Regular cardiac myocyte (primary cell): ENCODE measurements at places on chromosomes 6 and 20. TPM values are rescaled to one million over a fixed set of nuclear protein-coding genes. Genes with fewer than 3 reads are reported as not detected.

The SMLR1 gene
- total RNA-seq, result 0.19 TPM in 1 of 2 replicates, not detected in the other

The TBC1D7 gene
- total RNA-seq, result 16.9 and 26.3 TPM in 2 replicates

The SEMG1 gene
- total RNA-seq, result not detected in 2 replicates

The CST3 gene
- 143 and 271 TPM in 2 replicates for total RNA-seq

The FOXQ1 gene
- not detected in 2 replicates for total RNA-seq

The GINS1 gene
- 3.1 and 29.3 TPM in 2 replicates for total RNA-seq

The MAFB gene
- under 0.01 and 0.19 TPM in 2 replicates for total RNA-seq

The TOMM6 gene
- total RNA-seq, result 63.4 and 147 TPM in 2 replicates

The FKBP1C gene
- total RNA-seq, result 0.28 and 0.38 TPM in 2 replicates

The SRPK1 gene
- 57.5 and 95.7 TPM in 2 replicates for total RNA-seq

The ADGRG6 gene
- total RNA-seq, result 1.3 and 2.8 TPM in 2 replicates

The CTCFL gene
- under 0.01 TPM in 1 of 2 replicates, not detected in the other for total RNA-seq

The CCM2L gene
- total RNA-seq, result under 0.01 TPM in 1 of 2 replicates, not detected in the other

The SPEF1 gene
- under 0.01 and 0.19 TPM in 2 replicates for total RNA-seq

The WFDC2 gene
- total RNA-seq, result not detected in 2 replicates

The NT5E gene
- total RNA-seq, result 306 and 439 TPM in 2 replicates

The SSTR4 gene
- total RNA-seq, result not detected in 2 replicates

The CFAP61 gene
- total RNA-seq, result 0.19 TPM in 1 of 2 replicates, not detected in the other

The FABP7 gene
- not detected in 2 replicates for total RNA-seq

The POM121L2 gene
- total RNA-seq, result not detected in 2 replicates
